Activated T-cell treated with anti-CD3 and anti-CD28 coated beads, Interleukin-2, amount 50 U/mL, for 1 hour (primary cell): ENCODE measurements at places on chromosomes 5 and 9.

DNA sequence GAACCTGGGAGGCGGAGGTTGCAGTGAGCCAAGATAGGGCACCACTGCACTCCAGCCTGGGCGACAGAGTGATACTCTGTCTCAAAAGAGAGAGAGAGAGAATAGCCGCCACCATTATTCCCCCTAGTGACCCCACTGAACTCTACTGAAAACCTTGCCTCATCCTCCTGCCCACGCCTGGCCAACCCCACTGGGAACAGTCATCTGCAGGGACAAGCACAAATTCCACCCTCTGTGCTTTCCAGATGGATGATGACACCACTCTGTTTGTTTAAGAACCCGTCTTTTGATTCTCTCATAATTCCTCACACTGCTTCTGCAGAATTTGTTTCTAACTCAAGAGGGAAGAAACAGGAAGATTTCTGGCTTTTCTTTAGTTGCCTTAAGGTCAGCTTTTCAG lies 12.2 kb downstream of the BHMT2 start:
- DNase-seq, result no peak

- DNase-seq, result no peak
These were observed 1270.1 kb upstream of the ACO1 start for GRCh38 chr9:31114346-31114745.

GRCh38 chr5:161085056-161085455 lies 233.0 kb upstream of the ATP10B start:
- no peak for DNase-seq

GRCh38 chr9:137049544-137050449 lies 3.8 kb upstream of the NPDC1 start:
- peak; percentile 57 for DNase-seq

DNA sequence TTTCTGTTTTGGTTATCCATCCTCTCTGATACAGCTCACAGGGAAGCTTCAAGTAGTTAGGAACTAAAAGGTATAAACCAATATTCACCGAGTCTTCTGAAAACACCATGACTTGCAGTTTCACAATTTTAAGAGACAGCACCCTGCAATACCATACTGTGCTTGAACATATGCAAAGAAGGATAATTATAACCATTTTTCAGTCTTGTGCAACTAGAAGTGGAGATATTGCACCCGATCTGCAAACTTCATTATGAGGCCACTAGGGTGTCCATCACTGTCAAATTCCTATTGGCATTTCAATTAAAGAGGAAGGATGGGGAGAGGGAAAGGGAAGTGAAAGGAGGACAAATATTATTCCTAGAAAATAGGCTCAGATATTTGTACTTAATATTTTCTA lies 32.4 kb upstream of the CEP120 start:
- no peak for DNase-seq

- DNase-seq, result no peak
These were observed 81.9 kb downstream of the TNC start for GRCh38 chr9:115035841-115036612.

DNA sequence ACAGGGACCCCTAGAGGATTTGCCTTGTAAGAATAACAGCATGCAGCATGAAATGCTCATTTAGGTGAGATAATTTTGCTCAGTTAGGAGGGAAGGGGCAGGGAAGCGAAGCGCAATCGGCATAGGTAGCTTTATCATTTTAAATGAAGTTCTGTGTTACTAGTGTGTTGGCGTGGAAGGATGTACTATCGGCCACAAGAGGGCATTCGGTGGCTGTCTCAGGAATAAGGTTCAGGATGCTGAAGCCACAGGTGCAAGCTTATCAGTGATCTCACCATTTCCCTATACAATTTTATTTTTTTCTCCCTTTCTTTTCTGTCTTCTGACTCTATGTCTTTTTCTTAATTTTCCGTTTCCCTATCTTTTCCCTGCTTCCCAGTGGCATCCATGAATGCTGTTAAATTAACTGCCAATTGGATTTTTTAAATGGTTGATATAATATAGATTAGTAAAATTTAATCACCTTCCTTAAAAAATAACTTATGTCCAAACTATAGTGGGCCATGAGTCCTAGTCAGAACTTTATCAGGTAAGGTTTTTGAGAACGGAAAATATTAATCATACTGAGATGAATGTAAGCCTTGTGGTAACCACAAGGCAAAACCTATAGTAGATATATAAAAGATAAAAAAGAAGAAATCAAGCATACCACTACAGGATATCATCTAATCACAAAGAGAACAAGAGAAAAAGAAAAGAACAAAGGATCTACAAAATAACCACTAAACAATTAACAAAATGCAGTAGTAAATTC lies 1.2 kb upstream of the INSL6 start:
- DNase-seq, result peak; percentile 47

DNA sequence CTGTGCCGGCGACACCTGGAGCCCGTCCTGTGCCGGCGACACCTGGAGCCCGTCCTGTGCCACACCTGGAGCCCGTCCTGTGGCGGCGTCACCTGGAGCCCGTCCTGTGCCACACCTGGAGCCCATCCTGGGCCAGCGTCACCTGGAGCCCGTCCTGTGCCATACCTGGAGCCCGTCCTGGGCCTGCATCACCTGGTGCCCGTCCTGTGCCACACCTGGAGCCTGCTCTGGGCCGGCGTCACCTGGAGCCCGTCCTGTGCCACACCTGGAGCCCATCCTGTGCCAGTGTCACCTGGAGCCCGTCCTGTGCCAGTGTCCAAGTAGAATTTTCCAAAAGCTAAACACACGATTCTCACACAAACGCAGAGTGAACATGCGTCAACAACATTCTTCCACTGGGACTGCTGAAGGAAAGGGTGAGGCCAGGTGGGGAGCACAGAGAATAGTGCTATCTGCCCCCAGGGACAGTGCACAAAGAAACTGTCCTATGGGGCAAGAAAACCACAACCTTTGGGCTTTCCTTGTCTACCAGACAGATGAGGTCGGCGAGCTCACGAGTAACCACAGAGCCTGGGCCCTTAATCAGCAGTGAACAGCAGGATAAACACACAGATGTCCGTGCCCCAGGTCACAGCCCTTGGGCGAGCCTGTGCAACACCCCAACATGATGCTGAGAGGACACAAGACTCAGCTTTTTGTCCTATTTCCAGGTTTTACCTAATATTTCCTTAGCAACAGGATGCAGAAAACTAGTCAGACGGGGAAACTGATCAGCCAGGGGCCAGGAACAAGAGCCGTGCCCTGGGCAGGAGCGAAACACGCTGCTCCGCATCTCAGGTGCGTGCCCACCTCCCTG lies 7.9 kb downstream of the QSOX2 start:
- no peak for DNase-seq

GRCh38 chr9:211557-211956 lies 3.1 kb upstream of the DOCK8 start:
- no peak for DNase-seq

- DNase-seq, result no peak
These were observed 234.1 kb downstream of the ADGRV1 start for GRCh38 chr5:90792725-90793124.

DNA sequence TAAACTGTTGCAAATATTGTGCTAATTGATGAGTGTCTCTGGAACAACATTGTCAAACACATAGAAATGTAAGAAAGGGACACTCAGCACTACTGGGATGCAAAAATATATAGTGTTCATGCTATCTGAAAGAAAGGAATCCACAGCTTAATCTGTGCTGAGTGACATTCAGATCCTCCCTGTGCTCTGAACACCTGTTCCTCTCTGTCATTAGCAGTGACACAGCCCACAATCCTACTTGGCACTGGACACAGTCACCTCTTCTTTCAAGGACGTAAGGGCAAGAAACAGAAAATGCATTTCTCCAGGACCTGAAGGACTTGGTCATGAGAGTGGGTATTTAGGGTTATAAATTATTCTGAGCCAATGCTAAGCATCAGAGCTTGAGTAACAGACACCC lies 121.4 kb upstream of the SV2C start:
- no peak for DNase-seq

GRCh38 chr5:149656576-149657182 lies 73.4 kb upstream of the PPARGC1B start:
- DNase-seq, result peak; percentile 29

GRCh38 chr9:88990729-88991065 lies 571 bp upstream of the S1PR3 start:
- DNase-seq, result no peak

GRCh38 chr5:143045062-143045461 lies 274.9 kb downstream of the ARHGAP26 start:
- no peak for DNase-seq

DNA sequence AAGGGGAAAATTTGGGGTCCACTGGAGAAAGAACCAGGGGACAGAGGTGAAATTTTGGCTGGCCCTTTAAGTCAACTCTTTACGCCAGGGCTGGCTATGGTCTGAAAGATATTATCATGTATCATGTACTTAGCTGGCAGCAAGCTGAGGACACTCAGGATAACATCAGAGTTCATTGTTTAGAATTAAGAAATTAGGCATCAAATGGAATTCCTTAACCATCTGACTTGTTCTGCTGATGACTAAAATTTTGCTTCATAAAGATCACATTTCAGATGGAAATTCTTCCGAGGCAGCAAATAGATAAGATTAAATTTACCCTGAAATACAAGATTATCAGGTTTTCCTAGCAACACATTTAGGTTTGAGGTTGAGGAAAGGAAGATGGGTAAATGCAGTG lies 269.4 kb upstream of the KLF9 start:
- DNase-seq, result no peak

GRCh38 chr9:79858508-79858907 lies 286.7 kb downstream of the TLE4 start:
- DNase-seq, result no peak

GRCh38 chr5:83866181-83866580 lies 145.5 kb upstream of the HAPLN1 start:
- no peak for DNase-seq

- no peak for DNase-seq
These were observed 118.7 kb upstream of the CD180 start for GRCh38 chr5:67315082-67315989.

DNA sequence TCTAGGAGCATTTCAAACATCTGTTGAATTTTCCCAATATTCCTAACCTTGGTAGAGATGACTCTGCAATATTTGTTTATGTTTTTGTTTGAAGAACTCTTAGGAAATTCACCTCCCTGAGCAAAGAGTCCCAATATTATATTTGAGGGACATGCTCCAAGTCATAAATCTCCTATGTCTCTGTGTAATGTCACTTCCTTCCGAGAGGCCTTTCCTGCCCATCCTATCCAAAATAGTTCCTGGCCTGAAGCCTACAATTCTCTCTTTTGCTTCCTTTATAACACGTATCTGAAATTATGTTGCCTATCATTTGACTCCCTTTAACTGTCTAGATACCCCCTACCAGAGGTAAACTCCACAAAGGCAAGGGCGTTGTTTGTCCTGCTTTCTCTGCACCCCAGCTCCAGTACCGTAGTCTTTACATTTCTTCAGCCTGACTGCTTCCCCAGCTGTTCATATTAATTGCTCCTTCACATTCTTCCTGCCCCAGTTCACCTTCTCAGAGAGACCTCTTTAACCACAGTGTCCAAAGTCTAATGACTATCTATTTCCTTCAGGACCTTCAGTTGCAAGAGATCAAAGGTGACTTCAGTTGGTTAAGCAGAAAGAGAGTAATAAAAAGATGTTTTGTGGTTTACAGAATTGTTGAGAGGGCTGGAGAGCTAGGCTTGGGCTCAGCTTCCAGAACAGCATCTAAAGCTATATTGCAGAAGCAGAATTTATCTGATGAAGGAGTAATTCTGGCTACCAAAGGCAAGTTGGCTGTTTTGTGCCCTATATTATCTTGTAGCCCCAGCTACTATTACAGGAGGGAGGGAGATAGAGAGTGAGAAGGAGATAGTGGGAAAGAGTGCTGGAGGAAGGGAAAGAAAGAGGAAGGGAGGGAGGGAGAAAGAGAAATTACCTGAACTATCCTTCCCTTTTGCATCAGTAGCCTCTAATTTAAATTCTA lies 109.3 kb upstream of the TMEM161B start:
- no peak for DNase-seq

DNA sequence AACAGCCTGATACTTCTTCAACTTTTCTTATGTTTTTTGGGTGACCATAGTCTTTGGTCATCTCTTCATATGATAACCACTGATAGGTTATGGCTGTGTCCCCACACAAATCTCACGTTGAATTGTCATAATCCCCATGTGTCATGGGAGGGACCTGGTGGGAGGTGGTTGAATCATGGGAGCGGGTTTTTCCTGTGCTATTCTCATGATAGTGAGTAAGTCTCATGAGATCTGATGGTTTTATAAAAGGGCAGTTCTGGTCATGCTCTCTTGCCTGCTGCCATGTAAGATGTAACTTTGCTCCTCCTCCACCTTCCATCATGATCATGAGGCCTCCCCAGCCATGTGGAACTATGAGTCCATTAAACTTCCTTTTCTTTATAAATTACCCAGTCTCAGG lies 8.7 kb downstream of the RHOBTB3 start:
- DNase-seq, result no peak

GRCh38 chr5:132641241-132641723 lies 16.7 kb upstream of the IL13 start:
- no peak for DNase-seq

DNA sequence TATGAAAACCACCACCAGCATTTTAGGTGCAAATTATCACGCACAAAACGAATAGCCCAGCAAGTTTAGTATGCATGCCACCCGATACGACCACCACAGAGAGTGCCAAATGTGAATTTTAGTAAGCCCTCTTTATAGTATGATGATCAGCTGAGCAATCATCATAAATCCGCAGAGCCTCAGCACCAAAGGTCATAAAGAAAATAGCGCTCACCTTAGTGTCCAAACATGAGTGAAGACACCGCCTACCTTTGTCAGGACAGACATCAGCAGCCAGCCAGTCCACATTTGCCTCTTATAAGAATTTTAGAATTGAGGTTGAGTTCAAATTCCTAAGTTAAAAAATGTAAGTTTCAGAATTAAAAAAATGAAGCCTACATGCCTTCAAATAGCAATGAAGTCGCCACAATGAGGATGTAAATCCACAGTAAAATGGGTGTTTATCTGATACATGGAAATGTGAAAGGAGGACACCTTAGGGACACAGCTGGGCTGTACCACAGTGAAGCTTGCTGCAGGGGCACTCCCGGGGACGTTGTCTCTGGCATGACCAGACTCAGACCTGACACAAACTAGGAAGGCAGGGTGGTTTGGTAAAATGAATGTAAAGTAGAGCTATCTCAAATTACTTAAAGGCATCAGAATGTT lies 149.0 kb downstream of the AUH start:
- DNase-seq, result no peak

- no peak for DNase-seq
These were observed 15.9 kb upstream of the RNF38 start for GRCh38 chr9:36415822-36416525.

- no peak for DNase-seq
These were observed 27.1 kb upstream of the RASGRF2 start for GRCh38 chr5:80933036-80933435.

DNA sequence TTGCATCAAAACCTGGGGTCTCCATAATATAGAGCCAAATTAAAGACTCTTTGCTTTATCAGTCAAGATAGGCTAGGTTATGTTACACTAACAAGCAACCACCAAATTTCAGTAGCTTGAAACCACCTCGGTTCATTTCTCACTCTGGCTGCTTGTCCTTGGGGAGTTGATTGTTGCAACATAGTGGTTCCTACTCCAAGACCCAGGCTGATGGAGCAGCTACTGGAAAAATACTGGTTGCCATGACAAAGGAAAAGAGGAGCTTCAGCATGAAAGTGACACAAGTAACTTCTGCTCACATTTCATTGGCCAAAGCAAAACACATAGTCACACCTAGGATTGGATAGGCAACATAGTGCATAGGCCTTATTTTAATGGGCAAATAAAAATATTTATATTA lies 18.5 kb upstream of the RCL1 start:
- DNase-seq, result no peak
